ENCODE measurements at places on chromosomes 13 and 19. TPM values are rescaled to one million over a fixed set of nuclear protein-coding genes. Genes with fewer than 3 reads are reported as not detected.
A peak's percentile ranks its signal among the peaks of the same experiment; 100 is the strongest.

The CYP2F1 gene
- not detected for total RNA-seq

The MUC16 gene
- total RNA-seq = not detected

The KCNN1 gene
- total RNA-seq = 4.6 TPM

The ZGLP1 gene
- total RNA-seq = 0.08 TPM

The KRTDAP gene
- not detected for total RNA-seq

The ACER1 gene
- not detected for total RNA-seq

The PSG7 gene
- total RNA-seq = not detected

The PALM3 gene
- total RNA-seq = not detected

The TSEN34 gene
- total RNA-seq = 46.1 TPM

The CDX2 gene
- 2.5 TPM for total RNA-seq

The CD177 gene
- not detected for total RNA-seq

The ZNF681 gene
- 2.7 TPM for total RNA-seq

The SIGLEC5 gene
- total RNA-seq = not detected

The FGF14 gene
- total RNA-seq = 17.9 TPM

- peak; percentile 95 for DNase-seq
Measured at GRCh38 chr13:34826432-34826831, 115.6 kb upstream of the NBEA start.

GRCh38 chr19:53792721-53793433 is 31.2 kb downstream of the NLRP12 start:
- DNase-seq = peak; percentile 89

DNA sequence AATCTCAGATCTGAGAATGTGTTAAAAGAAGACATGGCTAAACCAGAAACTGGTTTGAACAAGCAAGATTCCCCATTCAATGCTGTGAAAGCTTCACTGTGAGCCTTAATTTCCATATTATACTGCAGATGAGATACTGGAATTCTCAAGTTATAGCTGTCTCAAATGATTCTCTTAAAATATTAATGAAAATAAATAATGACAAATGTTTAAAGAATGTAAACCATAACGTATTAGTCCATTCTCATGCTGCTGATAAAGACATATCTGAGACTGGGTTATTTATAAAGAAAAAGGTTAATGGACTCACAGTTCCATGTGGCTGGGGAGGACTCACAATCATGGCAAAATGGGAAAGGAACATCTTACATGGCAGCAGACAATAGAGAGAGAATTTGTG is 667.8 kb downstream of the SLITRK1 start:
- DNase-seq = no peak

GRCh38 chr13:51225029-51225428 is 2.8 kb downstream of the FAM124A start:
- no peak for DNase-seq

GRCh38 chr19:6849876-6850275 is 37.5 kb upstream of the ADGRE1 start:
- no peak for DNase-seq

DNA sequence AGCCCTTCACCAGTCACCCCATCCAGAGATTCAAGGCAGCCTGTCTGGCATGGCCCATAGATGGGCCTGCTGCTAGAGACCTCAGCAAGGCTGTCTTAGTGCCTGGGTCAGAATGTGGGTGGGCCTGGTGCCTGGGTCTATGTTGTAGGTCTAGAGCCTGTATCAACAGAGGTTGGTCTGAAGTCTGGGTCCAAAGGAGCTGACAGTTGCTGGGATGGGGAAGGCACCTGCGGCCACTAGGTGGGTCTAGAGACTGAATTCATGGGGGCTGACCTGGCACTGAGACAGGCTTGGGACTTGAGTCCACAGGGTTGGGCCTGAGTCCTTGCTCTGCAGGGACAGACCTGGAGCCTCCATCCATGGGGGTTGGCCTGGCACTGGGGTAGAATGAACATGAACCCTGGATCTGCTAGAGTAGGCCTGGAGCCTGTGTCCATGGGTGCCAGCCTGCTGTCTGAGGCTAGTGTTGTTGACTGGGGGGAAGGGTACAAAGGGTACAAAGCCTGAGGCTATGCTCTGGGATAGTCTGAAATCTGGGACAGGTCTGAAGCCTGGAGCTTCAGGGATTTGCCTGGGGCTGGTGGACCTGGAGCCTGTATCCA is 516.8 kb downstream of the OLFM4 start:
- no peak for DNase-seq

DNA sequence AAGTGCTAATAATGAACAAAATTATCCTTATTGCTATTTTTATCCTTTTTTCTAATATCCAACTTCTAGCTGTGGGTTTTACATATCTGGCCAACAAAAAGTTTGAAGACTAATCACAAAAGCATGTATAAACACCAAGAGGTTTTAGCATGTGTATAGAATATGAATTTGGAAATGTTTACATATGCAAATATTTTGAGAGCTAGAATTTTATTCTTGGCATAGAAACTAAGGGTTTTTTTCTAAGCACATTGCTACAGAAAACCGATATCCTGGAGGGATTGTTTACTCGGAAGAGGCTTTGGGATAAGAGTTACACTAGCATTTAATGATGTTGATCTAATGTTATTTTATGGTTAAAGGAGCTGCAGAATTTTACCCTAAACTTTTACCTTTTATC is 392.1 kb downstream of the EFNB2 start:
- DNase-seq = no peak

DNA sequence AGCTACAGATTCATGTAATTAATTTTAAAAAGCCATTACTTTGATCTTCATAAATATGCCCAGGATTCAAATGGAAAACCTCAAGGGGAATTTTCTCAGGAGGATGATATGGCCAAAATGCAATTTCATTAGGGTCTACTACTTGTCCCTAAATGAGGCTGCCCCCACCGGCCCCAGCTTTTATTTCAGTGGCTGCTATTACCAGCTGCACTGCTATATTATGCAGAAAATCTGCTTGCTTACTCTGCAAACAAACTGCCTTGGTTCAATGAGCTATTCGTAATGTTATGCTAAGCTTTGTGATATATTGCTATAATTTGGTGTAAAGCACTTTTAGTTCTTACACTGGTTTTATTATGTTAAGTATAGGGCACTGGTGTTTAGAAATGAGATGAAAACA is 137.3 kb upstream of the TMTC4 start:
- DNase-seq = no peak

GRCh38 chr13:91145571-91146205 is 201.8 kb upstream of the MIR17HG start:
- DNase-seq = no peak

GRCh38 chr13:110168999-110169933 is 137.7 kb downstream of the COL4A1 start:
- DNase-seq = no peak

DNA sequence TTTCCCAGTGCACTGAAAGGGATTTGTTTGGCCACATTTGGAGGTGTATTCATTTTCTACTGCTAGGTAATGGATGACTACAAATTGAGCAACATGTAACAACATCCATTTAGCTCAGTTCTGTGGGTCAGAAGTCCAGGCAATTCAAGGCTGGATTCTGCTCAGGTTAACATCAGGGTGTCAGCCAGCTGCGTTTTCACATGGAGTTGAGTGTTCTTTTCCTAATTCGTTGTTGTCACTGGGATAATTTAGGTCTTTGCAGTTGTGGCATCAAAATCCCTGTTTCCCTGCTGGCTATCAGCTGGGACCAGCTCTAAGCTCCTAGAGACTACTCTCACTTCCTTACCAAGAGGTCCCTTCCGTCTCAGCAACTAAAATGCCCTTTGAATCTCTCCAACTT is 25.4 kb downstream of the MIR17HG start:
- DNase-seq = no peak

GRCh38 chr13:52159159-52159982 is at the start of gene NEK3:
Gene NEK3, minus strand, starts transcription at chr13:52159597. Its CDS starts 3,406 bp downstream, at chr13:52156191.
- DNase-seq = peak; percentile 44

- DNase-seq = peak; percentile 58
Measured at GRCh38 chr19:52453324-52454094, at the start of gene ZNF578. Gene ZNF578, plus strand, starts transcription at chr19:52453553. Its CDS starts 48,293 bp downstream, at chr19:52501846.

DNA sequence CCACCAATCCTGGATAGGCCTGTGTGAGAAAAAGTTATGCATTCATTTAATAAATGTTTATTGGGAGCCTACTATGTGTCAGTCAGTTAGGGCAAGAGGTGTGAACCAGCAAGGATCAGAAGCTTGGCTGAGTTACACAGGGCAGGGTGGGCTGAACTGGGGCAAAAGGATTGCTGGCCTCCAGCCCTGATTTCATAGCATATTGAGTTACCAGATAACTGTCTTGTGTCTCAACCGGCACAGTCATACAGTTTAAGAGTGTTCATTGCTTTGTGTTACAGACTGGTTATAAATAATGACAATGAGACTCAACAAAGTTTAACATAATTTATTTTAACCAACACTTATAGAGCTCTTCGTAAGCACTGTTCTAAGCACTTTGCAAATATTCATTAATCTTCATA is 253.8 kb downstream of the DLEU7 start:
- DNase-seq = no peak

- DNase-seq = peak; percentile 56
Measured at GRCh38 chr19:54114340-54115108, 933 bp downstream of the TFPT start.

DNA sequence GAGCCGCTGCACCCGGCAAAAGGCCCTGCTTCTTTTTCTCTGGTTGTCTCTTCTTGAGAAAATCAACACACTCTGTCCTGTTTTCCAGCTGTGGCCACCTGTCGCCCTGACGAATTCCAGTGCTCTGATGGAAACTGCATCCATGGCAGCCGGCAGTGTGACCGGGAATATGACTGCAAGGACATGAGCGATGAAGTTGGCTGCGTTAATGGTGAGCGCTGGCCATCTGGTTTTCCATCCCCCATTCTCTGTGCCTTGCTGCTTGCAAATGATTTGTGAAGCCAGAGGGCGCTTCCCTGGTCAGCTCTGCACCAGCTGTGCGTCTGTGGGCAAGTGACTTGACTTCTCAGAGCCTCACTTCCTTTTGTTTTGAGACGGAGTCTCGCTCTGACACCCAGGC is 17.2 kb downstream of the LDLR start:
- no peak for DNase-seq

GRCh38 chr19:6225232-6225865 is 54.4 kb downstream of the MLLT1 start:
- DNase-seq = no peak

GRCh38 chr13:44759384-44760360 is 183.5 kb upstream of the TSC22D1 start:
- no peak for DNase-seq

- DNase-seq = no peak
Measured at GRCh38 chr13:72530471-72530870, 197.0 kb downstream of the MZT1 start.

- DNase-seq = no peak
Measured at GRCh38 chr19:49713236-49713845, 22.4 kb downstream of the CPT1C start.

- no peak for DNase-seq
Measured at GRCh38 chr13:55159765-55160164, 1981.0 kb upstream of the PRR20A start.

GRCh38 chr19:33947265-33947964 is 150.7 kb downstream of the KCTD15 start:
- DNase-seq = peak; percentile 53

DNA sequence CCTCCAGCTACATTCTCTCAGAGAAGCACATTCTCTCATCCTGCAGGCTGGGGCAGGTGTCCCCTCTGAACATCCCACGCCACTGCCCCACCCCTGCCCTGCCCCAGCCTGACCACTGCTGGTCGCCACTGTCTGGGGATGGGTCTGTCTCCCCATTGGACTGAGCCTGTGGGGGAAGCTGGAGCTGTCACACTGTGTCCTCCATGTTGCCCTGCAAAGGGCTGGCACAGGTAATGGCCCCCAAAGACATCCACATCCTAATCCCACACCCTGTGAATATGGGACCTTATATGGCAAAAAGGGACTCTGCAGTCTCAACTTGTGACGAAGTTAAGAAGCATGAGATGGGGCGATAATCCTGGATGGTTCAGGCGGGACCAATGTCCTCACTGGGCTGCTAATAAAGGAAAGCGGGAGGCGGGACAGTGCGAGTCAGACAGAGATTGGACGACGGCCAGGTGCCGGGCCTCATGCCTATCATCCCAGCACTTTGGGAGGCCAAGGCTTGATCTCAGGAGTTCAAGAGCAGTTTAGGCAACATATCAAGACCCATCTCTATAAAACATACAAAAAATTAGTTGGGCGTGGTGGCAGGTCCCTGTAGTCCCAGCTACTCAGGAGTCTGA is 9.1 kb downstream of the AP2S1 start:
- DNase-seq = no peak

DNA sequence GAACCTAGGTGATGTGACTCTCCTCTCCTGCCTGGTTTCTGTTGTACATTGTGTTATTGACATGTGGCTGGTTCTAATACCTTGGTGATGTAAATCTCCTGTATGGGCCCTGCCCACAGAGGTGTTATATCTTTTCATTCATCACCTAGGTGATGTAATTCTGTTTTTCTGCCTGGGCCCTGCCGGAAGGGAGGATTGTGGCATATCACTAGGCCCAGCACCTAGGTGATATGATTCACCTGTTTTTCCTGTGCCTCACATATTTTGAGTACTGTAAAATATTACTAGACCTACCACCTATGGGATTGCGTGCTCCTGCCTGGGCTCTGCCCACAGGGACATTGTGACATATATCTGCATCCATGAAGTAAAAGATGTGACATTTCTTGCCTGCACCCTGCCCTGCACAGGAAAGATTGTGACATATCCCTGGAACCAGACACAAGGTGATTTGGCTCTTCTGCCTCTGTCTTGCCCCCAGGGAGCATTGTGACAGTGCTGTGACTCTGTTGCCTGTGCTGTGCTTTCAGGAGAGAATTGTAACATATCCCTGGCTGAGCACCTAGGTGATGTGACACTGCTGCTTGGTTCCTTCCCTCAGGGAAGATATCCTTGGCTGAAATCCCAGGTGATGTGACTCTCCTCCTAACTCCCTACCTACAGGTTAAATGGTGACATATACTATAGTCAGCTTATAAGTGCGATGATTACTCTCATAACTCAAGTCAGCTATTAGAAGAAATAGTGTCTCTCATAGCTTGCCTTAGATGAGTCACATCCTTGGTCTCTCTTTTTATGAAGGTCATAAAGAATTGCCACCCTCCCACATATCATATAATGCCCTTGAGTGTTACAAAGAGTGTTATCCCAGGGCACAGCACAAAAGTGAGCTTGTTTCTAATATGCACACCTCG is 13.3 kb upstream of the ZNF681 start:
- no peak for DNase-seq

DNA sequence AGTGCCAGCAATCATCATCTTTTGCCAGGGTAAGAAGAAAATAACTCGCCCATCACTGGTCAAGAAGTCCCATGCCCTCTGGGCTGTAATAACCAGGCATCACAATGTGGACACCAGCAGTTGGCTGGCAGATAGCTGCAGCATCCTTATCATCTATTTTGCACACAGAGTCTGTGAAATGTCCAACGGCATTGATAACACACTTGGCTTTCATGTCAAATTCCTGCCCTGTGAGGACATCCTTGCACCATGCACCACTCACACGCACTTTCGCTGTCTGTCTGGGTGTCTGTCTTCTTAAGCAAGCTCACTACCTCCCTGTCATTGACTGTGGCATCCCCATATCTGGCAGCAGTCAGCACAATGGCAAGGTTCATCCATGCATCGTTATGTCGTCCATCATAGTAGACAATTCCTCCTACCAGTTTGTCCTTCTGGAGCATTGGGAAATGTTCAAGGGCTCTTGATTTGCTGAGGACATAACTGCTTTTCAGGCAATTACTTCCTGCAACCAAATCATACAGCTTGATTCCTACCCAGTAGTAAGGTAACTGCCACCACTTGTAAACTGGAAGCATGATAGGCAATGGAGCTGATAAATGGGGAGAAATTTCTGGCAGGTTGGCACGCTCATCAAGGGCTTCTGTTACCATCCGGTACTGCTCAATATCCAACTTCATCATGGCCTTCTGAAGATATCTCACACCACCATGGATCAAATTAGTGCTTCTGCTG is 6.8 kb upstream of the ZSCAN5A start:
- no peak for DNase-seq
